ENCODE measurements at places on chromosomes 6 and 20.

- DNase-seq, result no peak
These were observed 111.7 kb downstream of the PREX1 start for GRCh38 chr20:48716086-48716485.

- DNase-seq, result no peak
These were observed 94.9 kb upstream of the CEP85L start for GRCh38 chr6:118746145-118746824.

GRCh38 chr6:41623330-41623729 is 14.9 kb upstream of the MDFI start:
- DNase-seq, result no peak

- peak; percentile 28 for DNase-seq
These were observed 43.7 kb upstream of the PMEPA1 start for GRCh38 chr20:57753332-57754164.

- DNase-seq, result no peak
These were observed 36.1 kb downstream of the SLC35D3 start for GRCh38 chr6:136958168-136958567.

GRCh38 chr6:163771180-163771579 is 356.7 kb downstream of the QKI start:
- DNase-seq, result no peak

DNA sequence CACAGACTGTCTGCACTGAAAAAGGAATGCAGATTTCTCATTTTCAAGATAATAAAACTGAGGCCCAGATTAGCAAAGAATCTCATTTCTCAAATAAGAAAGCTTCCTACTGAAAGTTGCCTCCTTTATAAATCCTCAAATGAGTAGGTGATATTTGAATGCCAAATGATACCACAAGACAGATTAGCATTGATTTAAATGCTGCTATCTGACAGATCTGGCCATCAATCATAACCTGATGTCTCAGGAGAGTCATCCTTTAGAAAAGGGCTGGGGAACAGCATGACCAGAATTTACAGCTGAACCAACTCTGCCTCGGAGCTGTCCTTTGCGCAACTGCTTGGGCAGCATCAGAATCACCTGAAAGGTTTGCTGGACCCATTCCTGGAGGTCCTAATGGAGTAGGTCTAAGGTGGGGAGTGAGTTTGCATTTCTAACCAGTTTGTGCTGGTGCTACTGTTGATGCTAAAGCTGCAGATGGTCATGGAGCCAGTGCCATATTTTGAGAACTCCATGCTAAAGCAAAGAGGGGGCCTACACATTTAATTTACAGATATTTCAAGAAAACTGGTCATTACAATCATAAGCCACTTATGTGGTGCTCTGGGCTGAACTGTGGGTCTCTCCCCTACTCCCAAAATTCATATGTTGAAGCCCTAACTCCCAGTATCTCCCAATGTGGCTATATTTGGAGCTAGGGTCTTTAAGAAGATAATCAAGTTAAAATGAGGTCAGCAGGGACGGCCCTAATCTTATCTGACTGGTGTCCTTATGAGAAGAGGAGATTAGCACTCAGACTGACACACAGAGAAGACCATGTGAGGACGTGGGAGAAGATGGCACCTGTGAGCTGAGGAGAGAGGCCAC is 295.5 kb upstream of the JARID2 start:
- no peak for DNase-seq

DNA sequence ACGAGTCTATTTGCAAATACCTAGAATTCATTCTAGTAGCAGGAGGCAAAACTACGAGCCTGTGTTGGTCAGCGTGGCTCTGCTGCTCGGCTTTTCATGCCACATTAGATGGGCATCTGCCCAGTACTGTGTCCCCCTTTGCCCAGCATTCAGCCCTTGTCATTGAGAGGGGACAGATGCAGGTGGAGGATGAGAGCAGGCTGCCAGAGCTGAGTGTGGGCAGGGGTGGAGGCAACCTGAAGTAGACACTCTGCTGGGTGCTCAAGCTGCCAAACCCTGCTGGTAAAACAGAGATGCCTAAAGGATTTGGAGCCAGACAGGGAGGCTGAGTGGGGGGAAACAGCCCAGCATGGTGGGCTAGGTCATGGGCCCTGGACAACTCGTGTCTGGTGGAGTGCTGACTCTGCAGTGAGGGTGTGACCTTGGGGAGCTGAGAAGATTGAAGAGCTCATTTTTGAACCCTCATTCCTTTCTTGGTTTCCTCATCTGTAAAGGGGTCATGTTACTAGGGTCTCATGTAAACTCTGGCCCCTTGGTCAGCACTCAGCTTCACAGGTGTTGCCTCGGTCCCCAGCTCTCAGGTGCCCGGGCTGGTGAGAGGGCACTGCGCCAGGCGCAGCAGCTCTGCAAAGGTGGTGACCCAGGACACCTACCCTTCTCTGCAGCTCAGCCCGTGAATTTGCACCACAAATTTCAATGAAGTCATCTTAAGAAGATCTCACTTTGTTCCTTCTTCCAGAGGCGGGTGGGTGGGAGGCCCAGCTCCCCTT is 64.2 kb upstream of the BHLHE23 start:
- no peak for DNase-seq

GRCh38 chr6:159979136-159979874 is 10.4 kb downstream of the IGF2R start:
- DNase-seq, result no peak

GRCh38 chr6:22468256-22468965 is 101.0 kb upstream of the HDGFL1 start:
- no peak for DNase-seq

DNA sequence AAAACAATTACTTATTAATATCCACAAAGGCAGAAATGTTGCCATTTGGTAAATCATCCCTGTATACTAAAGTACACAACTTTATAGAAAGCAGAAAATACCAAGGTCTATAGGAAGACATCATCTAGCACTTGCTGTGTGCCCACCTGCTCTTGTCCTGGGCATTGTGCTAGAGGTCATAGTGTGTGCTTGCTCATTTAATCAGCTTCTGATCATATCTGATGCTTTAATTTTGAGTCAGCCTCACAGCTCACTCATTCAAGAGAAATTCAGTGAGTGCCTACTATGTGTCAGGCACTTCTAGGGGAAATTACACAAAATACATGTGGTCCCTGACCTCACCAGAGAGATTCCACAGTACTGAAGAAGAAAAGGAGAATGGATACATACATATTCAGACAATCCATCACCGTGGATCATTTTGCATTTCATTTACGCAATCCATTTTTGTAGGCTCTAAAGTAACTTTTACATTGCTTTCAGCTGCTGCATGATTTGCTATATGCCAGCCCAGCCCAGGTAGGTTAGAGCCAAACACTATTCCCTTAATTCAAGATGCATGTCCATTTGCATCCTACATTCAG is 167.9 kb upstream of the MCHR2 start:
- no peak for DNase-seq

DNA sequence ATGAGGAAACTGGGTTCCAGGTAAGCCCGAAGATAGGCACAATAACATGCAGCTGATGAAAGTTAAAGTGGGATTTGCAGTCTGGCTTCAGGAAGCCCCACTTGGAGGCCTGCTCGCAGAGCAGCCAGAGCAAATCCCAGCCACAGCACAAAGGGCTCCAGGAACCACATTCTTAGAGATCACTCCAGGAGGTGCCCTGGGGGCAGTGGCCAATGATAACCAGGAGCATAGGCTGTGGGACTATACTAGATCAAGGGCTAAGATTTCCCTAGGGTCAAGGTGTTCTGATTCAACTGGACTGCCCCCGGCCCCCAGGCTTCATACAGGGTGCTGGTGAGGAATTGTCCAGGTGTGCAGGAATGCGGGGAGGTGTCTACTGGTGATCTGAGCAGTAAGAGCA is 133.9 kb upstream of the PTPRT start:
- no peak for DNase-seq

DNA sequence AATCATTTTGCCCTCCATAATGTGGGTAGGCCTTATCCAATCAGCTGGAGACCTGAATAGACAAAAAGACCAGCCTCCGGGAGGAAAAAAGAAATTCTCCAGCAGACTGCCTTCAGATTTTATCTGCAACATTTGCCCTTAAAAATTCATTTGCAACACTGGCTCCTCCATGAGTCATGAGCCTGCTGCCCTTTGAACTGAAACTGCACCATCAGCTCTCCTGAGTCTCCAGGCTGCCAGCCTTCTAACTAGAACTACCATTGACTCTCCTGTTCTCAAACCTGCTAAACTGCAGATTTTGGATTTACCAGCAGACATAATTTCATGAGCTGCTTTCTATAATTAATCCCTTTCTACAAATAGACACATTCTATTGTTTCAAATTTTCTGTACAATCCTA is 223.9 kb upstream of the THEMIS start:
- DNase-seq, result peak; percentile 34

- DNase-seq, result no peak
These were observed 391.9 kb downstream of the FRK start for GRCh38 chr6:115668781-115669180.

DNA sequence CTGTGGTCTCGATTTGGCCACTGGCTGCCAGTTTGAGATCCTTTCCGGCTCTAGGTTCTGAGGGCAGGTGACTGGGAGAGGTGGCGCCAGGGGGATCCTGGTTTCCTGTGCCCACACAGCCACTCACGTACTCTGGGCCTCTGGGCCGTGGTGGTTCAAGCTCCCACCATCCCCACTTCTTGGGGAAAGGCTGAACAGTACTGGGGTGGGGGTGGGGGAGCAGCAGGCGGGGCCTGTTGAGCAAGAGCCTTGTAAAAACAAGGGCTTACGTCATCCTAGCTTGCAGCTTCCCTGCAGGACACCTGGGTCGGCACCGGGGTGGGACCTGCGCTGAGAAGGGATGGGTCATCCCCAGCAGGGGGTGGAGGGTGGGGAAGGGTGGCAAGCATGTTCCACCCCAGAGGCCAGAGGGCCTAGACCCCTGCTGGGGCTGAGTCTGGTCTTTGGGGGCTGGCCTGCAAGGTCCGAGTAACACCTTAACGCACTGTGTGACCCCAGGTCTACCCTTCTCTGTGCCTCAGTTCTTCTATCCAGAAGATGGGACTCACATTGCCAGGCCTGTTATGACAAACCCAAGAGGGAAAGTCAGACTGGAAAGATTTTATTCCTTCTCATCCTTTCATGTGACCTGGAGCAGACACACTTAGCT is 3.1 kb upstream of the CEBPB start:
- DNase-seq, result no peak

- no peak for DNase-seq
These were observed 226.0 kb downstream of the CDH4 start for GRCh38 chr20:61478094-61478493.

All from mucosa of gallbladder (tissue), 1 donor.